ENCODE measurements at places on chromosomes 7 and 10.
A peak's percentile ranks its signal among the peaks of the same experiment; 100 is the strongest.

DNA sequence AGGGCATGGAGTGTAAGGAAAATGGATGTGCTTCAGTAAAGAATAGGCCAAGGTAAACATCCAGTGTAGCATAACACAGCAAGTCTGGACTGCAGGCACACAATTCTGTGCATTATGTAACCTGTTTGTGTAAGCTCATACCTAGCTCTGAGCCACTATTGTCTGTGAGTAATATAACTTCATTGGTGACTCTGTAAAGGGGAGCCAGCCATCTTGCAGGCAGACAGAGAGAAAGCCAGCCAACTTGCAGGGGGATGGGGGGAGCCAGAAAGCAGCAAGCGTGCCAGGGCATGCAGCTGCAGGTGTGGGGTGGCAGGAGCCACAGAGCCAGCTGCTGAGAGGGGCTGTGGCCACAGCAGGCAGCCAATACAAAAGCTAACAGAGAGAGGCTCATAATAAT, 449.2 kb downstream of the IPMK start:
- no peak for DNase-seq

GRCh38 chr10:44193567-44194220, 191.2 kb downstream of the CXCL12 start:
- no peak for DNase-seq

DNA sequence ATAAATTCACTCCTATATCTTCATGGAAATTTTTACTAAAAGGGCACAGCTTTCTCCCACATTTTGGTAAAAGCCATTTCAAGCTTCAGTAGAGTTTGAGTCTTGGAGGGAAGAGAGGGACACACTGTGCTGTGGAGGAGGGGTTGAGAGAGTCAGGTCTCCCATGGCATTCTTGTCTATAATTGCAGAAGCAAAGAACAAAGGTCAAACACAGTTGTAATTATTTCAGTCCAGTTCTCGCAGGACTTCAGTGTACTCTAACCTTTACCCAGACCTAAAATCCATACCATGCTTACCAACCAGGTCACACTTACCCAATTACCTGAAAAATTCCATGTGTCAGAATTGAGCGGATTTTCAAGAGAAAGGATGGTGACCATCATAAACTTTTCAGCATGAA, 298.4 kb downstream of the XPNPEP1 start:
- DNase-seq = no peak

DNA sequence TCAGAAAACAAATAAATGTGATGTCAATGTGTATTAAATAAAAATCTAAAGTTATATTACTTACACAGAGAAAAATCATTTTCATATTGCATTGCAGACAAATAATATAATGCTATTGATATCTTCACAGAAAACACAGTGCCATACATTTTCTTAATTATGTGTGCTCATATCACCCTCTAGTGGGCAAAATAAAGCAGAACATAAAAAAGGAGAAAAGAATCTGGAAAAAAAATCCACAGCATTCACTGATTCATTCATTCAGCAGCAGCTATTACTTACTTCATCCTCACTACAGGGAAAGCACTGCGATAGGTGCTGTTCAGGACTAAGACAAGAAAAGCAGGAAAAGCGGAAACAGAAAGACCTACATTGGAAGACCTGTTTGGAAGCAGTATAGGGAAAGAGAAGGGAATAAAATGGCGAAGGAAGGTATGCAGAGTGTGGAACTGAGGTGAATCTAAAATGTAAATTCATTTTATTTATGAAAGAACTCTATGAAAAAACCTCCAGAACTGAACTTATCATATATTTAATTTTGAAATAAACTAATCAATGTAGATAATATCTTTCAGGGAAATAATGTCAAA, 73.2 kb downstream of the POT1 start:
- DNase-seq = no peak

- no peak for DNase-seq
Observed at GRCh38 chr10:7968510-7969112, 85.9 kb upstream of the GATA3 start.

DNA sequence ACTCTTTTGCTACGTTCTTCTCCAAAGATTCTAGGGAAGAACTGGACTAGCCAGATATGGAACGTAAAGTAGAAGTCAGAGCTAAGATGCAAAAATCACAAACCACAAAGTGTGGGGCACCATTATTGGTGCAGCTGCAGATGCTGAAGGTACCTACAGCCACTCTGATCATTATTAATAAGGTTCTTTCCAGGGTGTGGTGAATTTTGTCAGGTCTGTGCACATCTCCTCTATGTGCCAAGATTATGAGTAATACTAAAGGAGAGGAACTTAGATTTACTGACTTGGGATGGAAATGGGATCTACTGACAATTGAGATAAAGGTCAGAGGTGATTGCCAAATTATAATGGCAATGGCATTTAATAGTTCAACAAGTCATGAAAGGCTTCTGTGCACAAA, 148.2 kb downstream of the RAPGEF5 start:
- no peak for DNase-seq

DNA sequence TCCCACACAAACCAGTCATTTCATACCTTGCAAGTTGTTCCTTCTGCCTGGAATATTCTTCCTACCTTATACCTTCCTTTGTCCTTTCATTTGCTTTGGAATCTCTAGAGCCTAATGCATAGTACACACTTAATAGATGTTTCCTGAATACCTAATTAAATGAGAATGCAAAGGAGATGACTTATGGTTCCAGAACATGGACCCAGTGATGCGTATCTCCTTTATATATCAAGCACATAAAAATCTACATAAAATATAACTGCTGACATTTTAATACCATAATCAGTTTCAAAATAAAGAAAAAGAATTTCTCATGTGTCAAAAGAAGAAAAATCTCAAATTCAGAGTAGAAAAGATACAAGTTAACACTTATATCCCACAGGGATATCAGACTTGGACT, 110.6 kb upstream of the ASAH2 start:
- no peak for DNase-seq

GRCh38 chr7:149109969-149110368, 16.2 kb downstream of the ZNF425 start:
- no peak for DNase-seq

GRCh38 chr7:71264005-71264404, 132.1 kb downstream of the GALNT17 start:
- no peak for DNase-seq

GRCh38 chr10:112721080-112721698, 228.9 kb upstream of the TCF7L2 start:
- DNase-seq = no peak

- DNase-seq = no peak
Observed at GRCh38 chr10:91416339-91416855, 6.3 kb downstream of the HECTD2 start.

DNA sequence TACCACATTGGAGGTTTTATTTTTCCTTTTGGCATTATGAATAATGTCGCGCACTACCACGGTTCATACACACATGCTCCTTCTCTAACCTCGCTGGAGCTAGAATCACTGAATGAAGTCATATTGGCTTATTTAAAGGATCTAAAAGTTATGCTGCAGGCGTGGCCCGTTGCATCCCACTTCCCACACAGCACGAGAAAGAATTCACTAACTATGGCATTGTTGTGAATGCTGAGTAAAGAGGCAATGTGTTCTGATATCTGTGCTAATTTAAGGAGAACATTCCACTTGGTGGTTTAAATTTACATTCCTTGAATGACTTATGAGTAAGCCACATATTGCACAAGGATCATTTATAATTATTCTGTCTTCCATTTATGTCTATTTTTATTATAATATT, 20.7 kb downstream of the TCERG1L start:
- no peak for DNase-seq

DNA sequence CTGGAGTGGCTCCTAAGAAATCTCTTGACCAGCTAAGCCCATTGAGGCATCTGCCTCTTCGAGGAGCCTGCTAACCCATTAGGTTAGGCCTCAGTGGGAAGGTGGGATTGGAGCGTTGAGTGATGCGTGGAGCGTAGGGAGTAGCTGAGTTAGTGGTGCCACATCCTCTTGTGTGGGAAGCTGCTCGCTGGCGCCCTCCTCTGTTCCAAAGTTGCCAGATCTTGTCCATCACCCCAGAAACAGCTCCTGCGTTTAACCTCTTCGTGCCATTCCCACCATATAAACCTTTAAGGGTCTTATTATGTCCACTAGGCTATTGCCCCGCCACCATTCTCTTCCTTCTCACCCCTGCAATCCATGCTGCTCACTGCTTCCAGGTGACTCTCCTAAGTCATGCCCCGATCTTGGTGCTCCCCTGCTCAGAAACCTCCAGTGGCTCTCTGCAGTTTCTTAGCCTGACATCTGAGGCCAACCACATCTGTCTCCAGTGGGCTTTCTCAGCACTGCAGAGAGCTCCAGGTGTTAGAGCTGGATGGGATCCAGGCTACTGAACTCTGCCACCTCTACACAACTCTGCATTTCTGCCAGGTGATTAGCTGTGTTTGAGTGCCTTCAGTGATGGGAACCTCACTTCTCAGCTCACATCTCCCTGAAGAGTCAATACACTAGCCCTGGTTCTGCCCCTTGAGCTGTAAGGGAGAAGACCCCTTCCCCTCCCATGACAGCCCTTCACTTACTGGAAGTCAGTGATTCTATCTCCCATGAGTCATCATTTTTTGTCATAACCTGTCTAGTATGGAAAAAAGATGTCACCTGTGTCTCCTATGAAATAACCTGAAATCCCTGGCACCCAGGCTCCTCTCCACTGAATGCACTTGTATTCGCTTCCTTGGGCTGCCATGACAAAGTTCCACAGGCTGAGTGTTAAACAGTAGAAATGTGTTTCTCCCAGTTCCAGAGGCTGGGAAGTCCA, 65.0 kb upstream of the FGFR2 start:
- DNase-seq = peak; percentile 23

GRCh38 chr10:84523526-84523925, 195.1 kb downstream of the CCSER2 start:
- no peak for DNase-seq

- no peak for DNase-seq
Observed at GRCh38 chr10:48363617-48364355, 57.3 kb downstream of the MAPK8 start.

- no peak for DNase-seq
Observed at GRCh38 chr7:90723233-90723632, 127.1 kb downstream of the CDK14 start.

GRCh38 chr7:155927905-155928304, 115.6 kb upstream of the SHH start:
- DNase-seq = no peak

GRCh38 chr7:140310337-140311002, 87.9 kb downstream of the SLC37A3 start:
- DNase-seq = no peak

GRCh38 chr7:130493275-130493873, 1.5 kb downstream of the MEST start:
- no peak for DNase-seq

- DNase-seq = no peak
Observed at GRCh38 chr10:93757801-93758507, at the start of gene LGI1. Gene LGI1 (plus strand): TSS chr10:93757936. CDS start chr10:93758145, 209 bp downstream.

DNA sequence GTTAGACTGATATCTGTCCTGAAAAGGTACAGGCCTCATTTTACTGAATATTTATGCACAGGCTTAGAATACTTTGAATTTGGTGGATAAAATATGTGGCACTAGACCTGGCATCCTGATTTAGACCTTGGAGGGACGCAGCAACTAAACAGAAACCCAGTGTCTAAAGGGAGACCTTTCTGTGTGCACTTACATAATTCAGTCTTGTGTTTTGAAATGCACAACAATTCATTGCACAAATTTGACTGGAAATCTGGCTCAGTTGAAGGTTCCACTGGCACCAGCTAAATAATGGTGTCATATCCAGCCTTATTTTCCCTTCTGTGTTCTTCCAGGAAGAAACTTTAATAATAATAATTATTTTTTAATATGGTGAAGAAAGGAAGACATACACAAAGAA, 142.1 kb downstream of the SND1 start:
- no peak for DNase-seq

GRCh38 chr7:132239422-132239994, 336.8 kb downstream of the PLXNA4 start:
- no peak for DNase-seq

- DNase-seq = no peak
Observed at GRCh38 chr10:120138689-120139088, 246.2 kb downstream of the SEC23IP start.

- DNase-seq = no peak
Observed at GRCh38 chr7:10266976-10267375, 706.7 kb upstream of the PHF14 start.

GRCh38 chr7:31145339-31145738, 93.2 kb downstream of the ADCYAP1R1 start:
- DNase-seq = no peak

DNA sequence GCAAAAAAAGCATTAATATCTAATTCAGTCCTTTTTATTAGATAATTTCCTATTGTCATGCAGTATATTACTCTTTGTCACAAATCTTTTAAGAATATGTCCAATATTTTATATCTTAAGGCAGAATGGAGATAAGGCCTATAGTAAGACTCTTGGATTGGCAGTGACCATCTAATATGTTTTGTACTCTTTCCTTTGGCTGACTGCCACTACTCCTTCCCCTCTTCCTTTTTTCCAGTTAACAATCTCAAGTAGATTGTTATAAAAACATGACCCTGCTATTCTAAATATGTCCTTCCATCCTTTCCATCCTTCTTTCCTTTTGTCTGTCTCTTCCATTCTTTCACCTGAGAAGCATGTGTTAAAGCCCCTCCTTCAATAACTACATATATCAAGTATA, 92.8 kb upstream of the TMEM168 start:
- no peak for DNase-seq

- DNase-seq = no peak
Observed at GRCh38 chr7:18338910-18339523, 156.5 kb upstream of the HDAC9 start.

DNA sequence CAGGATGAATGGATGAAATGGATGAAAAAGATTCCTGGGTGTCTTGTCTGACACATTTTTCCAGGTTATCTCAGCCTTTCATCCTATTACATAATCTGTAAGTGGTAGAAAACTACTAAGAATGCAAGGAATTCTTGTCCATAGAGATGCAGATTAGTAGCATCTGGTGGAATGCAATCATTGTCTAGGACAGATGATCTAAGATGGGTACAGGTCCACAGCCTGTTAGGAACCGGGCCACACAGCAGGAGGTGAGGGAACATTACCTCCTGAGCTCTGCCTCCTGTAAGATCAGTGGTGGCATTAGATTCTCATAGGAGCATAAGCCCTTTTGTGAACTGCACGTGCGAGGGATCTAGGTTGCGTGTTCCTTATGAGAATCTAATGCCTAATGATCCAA, 225.0 kb downstream of the CALN1 start:
- no peak for DNase-seq

DNA sequence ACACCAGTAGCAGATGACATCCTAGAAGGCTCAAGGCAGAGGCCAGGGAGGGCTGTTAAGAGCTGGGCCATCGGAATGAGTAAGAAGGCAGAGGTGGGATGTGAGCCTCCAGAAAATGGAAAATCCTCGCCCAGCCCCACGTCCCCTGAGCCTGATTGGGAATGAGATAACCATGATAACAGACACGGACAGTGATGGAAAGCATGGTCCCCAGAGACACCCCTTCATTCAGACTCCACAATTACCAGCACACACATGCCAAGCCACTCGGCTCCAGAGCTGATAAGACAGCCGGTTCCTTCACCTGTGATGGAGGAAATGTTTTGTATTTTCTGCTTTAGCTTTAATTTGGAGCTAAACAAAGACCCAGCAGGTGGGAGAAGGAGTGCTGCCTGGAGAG, 106.0 kb downstream of the GRID1 start:
- no peak for DNase-seq

- DNase-seq = no peak
Observed at GRCh38 chr7:157158400-157158799, 19.7 kb downstream of the UBE3C start.

Data from progenitor cell of endocrine pancreas (in vitro differentiated cells).